ENCODE measurements at places on chromosomes 11 and 22.

GRCh38 chr11:15699978-15700377 is 585.3 kb downstream of the INSC start:
- no peak for DNase-seq

DNA sequence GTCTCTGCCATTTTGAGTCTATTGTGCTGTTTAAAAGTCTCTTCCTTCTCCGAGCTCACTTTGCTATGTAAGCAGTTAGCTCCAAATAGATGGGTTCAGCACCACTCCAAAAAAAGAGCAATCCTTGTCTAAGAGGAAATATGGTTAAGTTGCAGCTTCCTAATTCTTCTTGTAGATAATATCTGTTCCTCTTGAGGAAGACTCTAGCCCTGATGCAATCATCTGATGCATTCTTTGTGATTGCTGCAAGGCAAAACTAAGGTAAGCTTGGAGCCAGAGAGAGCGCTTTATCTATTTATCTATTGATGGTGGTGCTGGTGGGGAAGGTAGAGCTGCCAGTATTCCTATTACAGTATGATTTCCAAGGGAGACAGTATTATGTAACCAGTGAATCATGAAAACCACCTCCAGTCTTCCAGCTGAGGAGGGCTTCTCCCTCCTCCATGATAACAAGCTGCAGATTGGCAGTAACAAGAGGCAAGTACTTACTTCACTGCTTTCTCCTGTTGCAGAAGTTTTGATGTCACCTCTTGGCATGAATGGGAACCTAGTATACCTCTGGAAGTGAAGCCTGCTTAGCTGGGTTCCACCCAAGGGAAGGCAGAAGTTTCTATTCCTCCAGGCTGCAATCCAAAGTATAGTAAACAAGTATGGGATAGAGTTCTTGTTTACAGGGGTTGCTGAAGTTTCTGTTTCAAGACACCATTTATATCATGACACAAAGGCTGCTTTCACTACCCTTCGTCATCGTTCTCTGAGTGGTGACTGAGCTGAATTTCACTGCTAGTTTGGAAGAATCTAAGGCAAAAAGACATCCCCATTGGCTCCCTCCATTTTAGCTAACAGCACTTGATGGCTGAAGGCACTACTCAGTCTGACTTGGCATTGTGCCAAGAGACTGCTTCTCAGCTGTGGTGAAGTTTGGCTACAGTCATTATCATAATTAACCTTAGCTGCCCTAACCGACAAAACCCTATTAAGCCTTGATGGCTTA is 49.7 kb downstream of the FDX1 start:
- DNase-seq = no peak

- DNase-seq = no peak
Observed at GRCh38 chr22:27090611-27091011, 433.2 kb downstream of the MIAT start.

DNA sequence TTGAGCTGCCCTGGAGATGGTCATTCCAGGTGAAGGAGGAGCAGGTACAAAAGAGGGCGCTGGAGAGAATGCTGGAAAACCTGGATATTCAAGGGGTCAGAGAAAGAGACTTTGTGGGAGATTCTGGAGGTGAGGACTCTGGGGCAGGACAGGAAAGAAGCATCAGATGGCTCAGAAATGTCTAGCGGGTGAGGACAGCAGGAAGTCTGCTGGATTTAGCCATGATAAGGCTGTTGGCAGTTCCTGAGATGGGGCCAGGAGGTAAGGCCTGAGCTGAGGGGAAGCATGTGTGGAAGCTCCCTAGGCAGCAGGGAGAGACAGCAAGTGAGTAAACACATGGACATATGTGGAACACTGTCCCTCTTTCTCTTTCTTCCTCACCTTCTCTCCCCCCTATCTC is 1.5 kb downstream of the UPB1 start:
- no peak for DNase-seq

GRCh38 chr22:19440411-19441195 is 6.9 kb downstream of the C22orf39 start:
- no peak for DNase-seq

DNA sequence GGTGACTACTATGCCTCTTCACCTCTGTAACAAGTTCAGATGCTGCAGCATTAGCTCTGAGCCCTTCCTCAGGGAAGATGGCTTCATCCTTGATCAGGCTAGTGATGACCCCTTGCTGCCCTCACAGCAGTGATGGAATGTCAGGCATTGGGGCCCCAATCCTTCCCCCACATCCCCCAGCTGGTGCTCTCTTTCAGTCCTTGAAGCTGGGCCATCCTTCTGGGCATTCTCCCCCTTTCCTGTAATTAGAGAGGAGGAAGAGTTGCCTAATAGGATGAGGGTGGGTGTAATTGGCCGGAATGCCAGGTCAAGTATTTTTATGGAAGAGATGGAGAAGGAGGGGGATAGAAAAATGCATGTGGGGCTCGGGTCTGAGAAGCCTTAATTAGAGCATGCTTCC is 62.6 kb downstream of the TRAF6 start:
- no peak for DNase-seq

GRCh38 chr11:65219930-65220213 is 38.1 kb downstream of the CAPN1 start:
- no peak for DNase-seq

GRCh38 chr11:72038491-72038890 is 39.8 kb downstream of the IL18BP start:
- DNase-seq = no peak

- no peak for DNase-seq
Observed at GRCh38 chr22:21044931-21045584, 688 bp upstream of the LRRC74B start.

DNA sequence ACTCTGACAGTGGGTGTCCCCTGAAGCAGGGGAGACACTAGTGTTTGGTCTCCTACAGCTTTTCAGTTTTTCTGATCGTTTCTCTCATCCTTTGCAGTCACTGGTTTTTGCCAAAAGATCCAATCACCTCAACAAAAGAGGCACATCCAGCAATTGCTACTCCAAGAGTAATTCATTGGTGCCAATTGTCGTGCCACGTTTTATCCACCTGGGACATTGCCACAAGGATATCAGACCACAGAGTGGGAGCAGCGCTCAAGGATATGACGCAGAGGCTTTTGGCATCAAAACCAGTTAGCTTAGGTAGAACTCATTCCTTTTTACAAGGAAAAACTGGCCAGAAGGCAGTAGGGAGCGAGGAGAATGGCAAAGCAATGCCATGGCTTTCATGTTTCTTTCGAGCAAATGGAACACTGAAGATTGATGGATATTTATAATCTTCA is 40.9 kb upstream of the BLID start:
- no peak for DNase-seq

- no peak for DNase-seq
Observed at GRCh38 chr22:18005201-18005926, 19.0 kb downstream of the MICAL3 start.

GRCh38 chr11:44400431-44400830 is 90.5 kb upstream of the ALX4 start:
- no peak for DNase-seq

- DNase-seq = no peak
Observed at GRCh38 chr11:88489030-88489429, 151.5 kb upstream of the CTSC start.

GRCh38 chr11:45859661-45860140 is 12.4 kb downstream of the CRY2 start:
- no peak for DNase-seq

- DNase-seq = no peak
Observed at GRCh38 chr22:21937821-21938070, 14.9 kb downstream of the PPM1F start.

- DNase-seq = no peak
Observed at GRCh38 chr11:17543041-17543440, 1.2 kb downstream of the USH1C start.

DNA sequence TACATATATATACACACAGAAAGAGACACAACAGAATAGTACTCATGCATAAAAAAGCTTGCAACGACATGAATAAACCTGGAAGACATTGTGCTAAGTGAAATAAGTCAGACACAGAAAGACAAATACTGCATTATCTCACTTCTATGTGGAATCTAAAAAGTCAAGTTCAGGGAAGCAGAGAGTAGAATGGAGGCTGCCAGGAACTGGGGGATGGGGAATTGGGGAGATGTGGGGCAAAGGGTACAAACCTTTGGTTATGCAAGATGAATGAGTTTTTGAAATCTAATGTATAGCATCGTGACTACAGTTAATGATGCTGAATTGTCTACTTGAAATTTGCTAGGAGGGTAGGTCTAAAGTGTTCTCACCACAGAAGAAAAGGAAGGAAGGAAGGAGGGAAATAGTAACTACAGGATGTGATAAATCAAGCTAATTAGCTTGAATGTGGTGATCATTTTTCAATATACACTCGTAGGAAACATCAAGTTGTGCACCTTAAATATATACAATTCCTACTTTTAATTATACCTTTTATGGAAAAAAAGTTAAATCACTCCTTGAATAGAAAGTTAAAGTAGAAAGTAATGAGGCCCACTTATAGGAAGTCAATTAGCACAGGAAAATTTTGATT is 33.8 kb downstream of the MMP13 start:
- DNase-seq = no peak

GRCh38 chr22:38569181-38569971 is 607 bp downstream of the DMC1 start:
- DNase-seq = no peak

GRCh38 chr11:44208976-44209603 is 100.8 kb downstream of the ALX4 start:
- DNase-seq = no peak

- no peak for DNase-seq
Observed at GRCh38 chr11:69004411-69005182, 8.4 kb downstream of the MRGPRF start.

GRCh38 chr11:90476442-90477007 is 253.7 kb upstream of the CHORDC1 start:
- DNase-seq = no peak

DNA sequence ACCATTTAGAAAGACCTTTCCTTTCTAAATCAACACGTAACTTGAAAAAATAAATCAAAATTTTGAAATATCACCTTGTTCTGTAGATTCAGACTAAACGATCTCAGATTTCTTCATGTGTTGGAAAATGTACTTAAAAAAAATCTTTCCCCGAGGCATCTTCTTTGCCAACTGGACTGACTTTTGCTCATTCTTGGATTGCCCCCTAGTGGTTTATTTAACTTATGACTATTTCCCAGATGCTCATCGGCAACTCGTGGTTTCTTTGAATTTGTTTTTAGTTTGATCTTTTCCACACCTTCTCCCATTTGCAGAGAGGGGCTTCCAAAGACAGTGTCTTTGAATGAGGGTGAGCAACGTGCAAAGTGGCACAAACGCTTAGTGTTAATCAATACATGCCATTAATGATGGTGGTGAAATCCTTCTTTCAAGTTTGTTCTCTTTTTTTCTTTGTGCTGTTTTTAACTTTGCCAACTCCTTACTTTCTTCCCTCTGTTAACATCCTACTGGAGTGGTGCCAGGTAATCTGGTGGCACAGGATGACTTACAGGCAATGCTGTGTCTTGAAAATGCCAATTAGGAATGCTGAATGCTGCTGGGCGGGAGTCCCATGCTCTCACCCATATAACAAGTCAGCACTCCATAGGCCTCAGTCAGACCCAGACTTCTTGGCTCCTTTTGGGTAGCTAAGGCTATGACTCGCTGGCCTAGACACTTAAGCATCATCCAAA is 18.3 kb downstream of the PRSS23 start:
- peak; percentile 70 for DNase-seq

DNA sequence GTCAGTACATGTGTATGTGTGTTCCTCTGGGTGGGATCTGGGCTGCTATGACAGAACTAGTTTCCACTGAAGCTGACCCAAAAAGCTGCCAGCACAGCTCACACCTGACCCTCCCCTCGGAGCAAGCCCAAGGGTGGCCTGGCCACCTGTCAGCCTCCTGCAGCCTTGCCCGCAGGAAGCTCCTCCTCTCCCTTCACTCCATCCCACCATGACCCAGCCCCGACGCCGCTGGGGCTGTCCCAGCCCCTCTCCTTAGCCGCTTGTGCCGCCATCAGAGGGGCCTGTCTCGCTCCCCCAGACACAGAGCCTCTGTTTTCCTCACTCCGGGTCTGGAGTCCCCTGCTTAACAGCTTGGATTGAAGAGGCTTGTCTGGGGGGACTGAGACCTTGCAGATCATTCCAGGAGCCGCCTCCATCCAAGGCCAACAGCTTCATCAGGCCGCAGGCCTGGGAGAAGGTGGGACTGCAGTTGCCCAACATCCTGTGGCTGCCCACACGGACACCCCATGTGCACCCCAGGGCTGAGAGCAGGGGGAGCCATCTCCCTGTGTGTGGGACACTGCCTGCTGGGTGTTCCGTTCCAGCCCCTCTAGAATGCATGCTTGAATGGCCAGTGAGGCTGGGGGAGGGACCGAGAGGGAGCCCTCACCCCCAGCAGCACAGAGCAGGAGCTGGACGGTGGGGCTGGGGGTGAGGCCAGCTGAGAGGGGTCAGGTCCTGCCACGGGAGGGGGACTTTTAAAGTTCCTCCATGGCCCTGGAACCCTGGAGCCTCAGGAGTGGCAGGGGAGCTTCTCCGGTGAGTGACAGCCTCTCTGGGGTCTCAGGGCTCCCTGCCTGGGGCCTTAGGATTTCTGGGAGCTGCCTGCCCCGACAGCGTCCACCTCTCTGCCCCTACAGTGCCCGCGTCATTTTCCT is 696 bp downstream of the MRGPRF start:
- no peak for DNase-seq

- DNase-seq = no peak
Observed at GRCh38 chr11:75276186-75276585, 35.6 kb downstream of the TPBGL start.

GRCh38 chr11:12863605-12864121 is 145.5 kb upstream of the RASSF10 start:
- no peak for DNase-seq

DNA sequence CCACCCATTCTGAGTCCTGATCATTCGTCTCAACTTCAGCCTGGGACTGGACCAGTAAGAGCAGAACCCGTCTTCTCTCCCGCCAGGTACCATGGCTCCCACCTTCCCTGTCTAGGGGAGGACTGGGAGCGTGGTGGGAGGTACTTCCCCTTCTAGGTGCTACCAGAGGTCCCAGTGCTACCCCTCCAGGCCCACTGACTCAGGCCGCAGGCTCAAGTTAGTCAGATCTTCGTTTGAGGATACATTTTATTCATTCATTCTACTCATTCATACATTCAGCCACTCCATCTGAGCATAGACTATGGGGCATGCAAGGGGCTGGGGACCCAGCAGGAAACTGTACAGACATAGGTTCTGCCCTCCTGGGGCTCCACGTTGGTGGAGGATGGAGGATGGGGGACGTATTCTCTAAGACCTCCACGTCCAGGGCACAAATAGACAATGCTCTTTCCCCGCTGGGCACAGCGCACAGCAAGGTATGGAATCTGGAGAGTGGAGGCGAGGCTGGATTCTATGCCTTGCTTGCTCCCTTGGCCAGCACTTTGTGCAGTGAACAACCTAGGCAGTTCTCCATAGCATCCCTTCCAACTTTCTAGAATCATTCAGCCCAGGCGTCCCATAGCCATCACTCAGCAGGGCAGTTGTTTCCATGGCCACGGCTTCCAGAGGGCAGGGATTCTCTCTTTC is 1.0 kb upstream of the RAB3IL1 start:
- DNase-seq = no peak
